Neuronal stem cell (in vitro differentiated cells): ENCODE measurements at places on chromosomes 3 and 15.

GRCh38 chr3:102165367-102165766 lies 269.4 kb upstream of the ZPLD1 start:
- no peak for DNase-seq

- DNase-seq, result no peak
These were observed 963.7 kb downstream of the PLOD2 start for GRCh38 chr3:145197051-145197820.

- no peak for DNase-seq
These were observed 86.9 kb downstream of the ATP1B3 start for GRCh38 chr3:141963301-141963700.

DNA sequence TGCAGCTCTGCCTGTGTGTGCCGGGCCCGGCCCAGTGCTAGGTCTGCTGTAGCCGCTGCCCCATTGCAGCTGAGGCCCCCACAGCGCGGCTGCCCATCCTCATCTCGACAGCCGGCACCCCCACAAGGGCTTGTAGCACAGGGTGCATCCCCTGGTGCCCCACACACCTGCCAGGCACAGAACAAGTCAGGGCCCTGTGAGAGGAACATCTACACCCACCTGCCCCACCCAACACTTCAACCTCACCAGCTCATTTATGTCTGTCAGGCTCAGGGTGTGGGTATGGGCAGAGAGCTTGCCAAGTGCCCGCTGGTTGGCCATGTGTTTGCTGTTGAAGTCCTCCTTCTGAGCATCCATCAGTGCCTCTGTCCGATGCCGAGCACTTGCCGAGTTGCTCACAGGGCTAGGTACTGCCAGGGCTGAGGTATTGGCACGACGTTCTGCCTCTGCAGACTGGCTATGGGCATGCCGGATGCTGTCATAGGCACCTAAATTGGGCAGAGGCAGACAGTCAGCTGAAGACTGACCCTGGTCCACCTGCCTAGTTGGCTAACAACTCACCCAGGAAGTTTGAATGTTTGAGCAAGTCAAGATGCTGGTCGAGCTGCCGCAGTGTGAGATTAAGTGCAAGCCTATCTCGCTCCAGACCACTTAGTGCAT lies 2.4 kb upstream of the USP19 start:
- DNase-seq, result no peak

GRCh38 chr3:24545887-24546286 lies 51.2 kb upstream of the THRB start:
- no peak for DNase-seq

DNA sequence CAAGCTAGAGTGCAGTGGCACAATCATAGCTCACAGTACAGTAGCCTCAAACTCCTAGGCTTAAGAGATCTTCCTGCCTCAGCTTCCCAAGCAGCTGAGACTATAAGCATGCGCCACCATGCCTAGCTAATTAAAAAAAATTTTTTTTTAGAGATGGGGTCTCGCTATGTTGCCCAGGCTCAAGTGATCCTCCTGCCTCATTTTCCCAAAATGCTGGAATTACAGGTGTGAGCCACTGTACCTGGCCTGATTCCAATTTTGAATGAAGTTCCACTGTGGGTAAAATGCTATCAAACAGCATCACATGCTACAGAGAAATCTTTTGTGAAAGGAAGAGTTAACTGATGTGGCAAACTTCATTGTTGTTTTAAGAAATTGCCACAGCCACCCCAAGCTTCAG lies 17.5 kb downstream of the ADPGK start:
- DNase-seq, result no peak

- no peak for DNase-seq
These were observed 10.5 kb downstream of the TTLL3 start for GRCh38 chr3:9820543-9820942.
